ENCODE measurements at places on chromosomes 2 and 18. TPM values are rescaled to one million over a fixed set of nuclear protein-coding genes. Genes with fewer than 3 reads are reported as not detected.

The ABCB11 gene
- not detected for total RNA-seq

The TRIM43B gene
- not detected for total RNA-seq

The SCN1A gene
- total RNA-seq = under 0.01 TPM

The AGPS gene
- 34.4 TPM for total RNA-seq

The ZSWIM2 gene
- total RNA-seq = not detected

The SLC4A5 gene
- total RNA-seq = not detected

The PLEKHM3 gene
- 8.6 TPM for total RNA-seq

The CCDC68 gene
- 0.54 TPM for total RNA-seq

The TRAPPC8 gene
- 54.3 TPM for total RNA-seq

The TMEM247 gene
- total RNA-seq = not detected

The WDR54 gene
- 43.6 TPM for total RNA-seq

The COPS7B gene
- 23.1 TPM for total RNA-seq

The NEUROD1 gene
- total RNA-seq = not detected

The ADRA2B gene
- not detected for total RNA-seq

The STEAP3 gene
- 18.9 TPM for total RNA-seq

The LBX2 gene
- total RNA-seq = 0.18 TPM

The GCG gene
- total RNA-seq = not detected

The SKOR2 gene
- total RNA-seq = not detected

The SULT1C4 gene
- 0.56 TPM for total RNA-seq

The LHCGR gene
- under 0.01 TPM for total RNA-seq

The ACMSD gene
- total RNA-seq = not detected

The FLACC1 gene
- total RNA-seq = 0.56 TPM

The ST8SIA3 gene
- total RNA-seq = not detected

The PSMA8 gene
- not detected for total RNA-seq

The TNFAIP6 gene
- total RNA-seq = 2.2 TPM

The CTAGE1 gene
- total RNA-seq = under 0.01 TPM

The MAPK4 gene
- total RNA-seq = not detected

The USP34 gene
- 128 TPM for total RNA-seq

All from IMR-90 (cell line).